ENCODE measurements at places on chromosomes 7 and 10. TPM values are rescaled to one million over a fixed set of nuclear protein-coding genes. Genes with fewer than 3 reads are reported as not detected.

Gene HECW1
- total RNA-seq, result 6.1 TPM

Gene NODAL
- total RNA-seq, result not detected

Gene CYP2C9
- not detected for total RNA-seq

DNA sequence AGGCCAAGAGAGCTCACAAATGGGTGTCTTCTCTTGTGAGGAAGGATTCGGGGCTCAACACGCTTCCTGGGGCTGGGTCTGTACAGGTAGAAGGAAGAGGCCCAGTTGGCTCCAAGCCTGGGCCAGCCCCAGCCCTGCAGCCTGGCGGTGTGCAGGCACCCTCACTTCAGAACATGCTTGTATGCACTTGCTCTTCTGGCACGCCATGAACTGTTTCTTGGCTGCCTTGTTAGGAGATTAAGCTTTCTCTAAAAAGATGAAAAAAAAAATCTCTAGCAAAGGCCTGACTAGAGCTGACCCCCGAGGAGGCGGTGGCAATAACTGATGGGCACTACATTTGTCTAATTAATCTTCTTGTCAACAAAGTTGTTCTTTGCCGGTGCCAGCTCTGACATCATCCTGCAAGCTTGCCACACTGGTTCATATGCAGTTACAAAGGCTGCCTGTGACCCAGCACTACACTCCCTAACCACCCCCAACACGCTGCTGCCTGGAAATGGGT is 94.7 kb downstream of the WDR11 start:
- peak; percentile 61 for DNase-seq

- no peak for DNase-seq
Measured at GRCh38 chr10:96511044-96511945, 2.4 kb downstream of the TLL2 start.
